ENCODE measurements at places on chromosomes 3 and 15.

DNA sequence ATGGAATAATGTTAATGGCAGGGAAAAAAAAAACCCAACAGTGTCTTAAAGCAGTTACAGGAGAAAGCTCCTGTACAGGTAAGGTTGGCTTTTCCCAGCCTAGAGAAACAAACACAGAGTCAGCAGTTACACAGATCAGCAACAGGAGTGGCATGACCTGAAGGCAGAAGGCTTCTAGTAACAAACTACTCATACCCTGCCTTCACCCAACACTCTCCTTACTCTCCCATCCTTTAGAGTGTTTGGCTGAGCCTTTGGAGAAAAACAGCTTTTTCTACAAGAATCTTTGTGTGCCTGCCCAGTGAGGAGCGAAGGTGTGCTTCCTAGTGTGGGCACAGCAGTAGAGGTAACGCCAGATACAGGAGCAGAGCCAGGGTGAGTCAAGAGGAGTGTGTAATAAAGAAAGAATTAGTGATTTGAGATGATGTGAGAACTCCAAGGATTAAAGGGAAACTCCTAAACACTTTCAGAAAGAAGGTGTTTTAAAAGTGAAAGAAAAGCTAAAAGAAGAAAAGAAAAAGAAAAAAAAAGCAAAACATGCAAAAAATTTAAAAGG, 152.7 kb downstream of the POLR2M start:
- no peak for DNase-seq

- no peak for DNase-seq
These were observed 100.0 kb upstream of the IGF1R start for GRCh38 chr15:98548139-98548971.

- DNase-seq: no peak
These were observed 84.9 kb downstream of the FNDC3B start for GRCh38 chr3:172124271-172124670.

DNA sequence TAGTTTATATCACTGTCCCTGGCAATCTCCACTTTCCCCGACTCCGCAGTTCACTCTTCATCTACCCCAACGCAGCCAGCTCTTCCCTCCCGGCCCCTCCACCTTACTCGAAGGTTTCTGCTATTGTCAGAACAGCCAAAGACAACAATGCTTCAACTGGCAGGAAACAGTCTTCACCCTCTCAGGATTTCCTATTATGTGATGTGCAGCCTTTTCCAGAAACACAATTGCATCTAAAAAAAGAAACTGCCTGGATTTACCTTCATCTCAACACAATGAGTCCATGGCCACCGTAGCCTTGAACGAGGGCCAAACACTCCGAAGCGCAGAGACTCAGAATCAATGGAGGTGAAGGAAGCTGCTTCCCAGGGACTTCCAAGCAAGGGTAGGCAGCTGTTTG, 182.1 kb upstream of the TSC22D2 start:
- DNase-seq: no peak

DNA sequence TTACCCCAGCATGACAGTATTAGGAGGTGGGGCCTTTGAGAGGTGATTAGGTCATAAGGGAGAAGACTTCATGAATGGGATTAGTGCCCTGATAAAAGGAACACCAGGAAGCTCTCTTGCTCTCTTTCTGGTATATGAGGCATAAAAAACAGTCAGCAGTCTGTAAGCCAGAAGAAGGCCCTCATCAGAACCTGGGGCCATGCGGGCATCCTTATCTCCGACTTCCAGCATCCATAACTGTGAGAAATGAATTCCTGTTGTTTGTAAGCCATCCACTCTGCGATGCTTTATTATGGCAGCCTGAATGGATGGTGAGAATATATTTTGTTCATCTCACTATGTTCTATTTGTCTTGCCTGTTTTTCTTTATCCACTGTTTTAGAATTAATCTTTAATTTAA, 17.7 kb upstream of the MOBP start:
- no peak for DNase-seq

DNA sequence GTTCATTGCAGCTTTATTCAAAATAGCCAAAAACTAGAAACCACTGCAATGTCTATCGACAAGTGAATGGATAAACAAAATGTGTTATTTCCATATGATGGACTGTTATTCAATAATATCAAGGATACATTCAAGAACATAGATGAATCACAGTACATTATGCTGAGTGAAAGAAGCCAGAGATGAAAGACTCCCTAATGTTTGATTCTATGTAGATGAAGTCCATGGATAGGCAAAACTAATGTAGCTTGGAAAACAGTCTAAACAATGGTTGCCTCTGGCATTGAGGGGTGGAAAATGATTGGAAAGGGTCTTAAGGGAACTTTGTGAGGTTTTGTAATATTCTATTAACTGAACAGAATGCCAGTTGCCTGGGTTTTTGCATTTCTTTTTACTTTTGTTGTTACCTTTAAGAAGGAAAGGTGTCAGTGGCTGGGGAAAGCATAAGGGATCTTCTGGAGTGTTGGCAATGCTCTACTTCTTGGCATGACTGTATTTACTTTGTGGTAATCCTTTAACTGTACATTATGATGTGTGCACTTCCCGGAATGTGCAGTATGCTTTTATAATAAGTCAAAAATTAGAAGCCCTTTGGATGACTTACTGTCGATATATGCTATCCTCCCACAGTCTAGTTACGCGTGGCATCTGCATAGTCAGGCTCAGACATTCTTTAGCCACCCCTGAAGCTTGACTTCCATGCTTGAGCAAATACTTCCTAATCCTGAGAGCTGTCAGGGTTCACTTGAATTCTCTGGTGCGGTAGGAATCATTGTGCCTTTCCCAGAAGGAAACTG, 20.5 kb upstream of the ATP10A start:
- DNase-seq: no peak

- no peak for DNase-seq
These were observed 9.2 kb upstream of the TIGIT start for GRCh38 chr3:114284644-114285043.

DNA sequence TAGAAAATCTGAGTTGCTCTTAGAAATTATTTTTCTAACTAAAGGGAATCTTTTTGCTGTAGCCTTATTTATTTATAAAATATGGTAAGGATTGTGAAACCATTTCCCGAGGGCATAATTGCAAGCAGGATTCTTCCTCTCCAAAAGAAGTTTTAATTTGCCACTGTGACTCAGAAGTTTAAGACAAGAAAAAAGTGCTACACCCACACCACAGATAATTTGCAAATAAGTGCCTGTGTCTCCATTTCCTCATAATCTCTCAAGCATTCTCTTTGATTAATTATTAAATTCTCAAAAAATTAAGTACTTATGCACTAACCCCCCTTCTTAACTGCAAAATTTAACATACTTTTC, 43.6 kb downstream of the RASA2 start:
- no peak for DNase-seq

DNA sequence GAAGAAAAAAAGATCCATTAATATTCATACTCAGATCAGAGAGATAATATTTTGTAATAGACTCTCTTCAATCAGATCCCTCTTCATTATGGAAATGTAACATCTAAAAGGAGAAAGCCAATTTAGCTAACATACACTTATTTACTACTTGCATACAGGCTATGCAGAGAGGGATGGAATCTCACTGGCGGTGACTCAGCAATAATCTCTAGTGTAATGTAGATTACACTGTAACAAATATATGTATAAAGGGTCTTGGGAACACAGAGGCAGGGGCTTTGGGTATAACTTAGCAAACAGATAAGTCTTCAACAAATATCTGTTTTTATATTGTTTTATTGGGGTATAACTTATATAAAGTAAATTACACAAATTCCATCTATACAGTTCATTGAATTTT, 69.6 kb downstream of the CGNL1 start:
- DNase-seq: no peak

Data from GM18507 (cell line).